ENCODE measurements at places on chromosomes 11 and 22. TPM values are rescaled to one million over a fixed set of nuclear protein-coding genes. Genes with fewer than 3 reads are reported as not detected.

IGLL5 gene
- total RNA-seq = not detected

ZP1 gene
- 0.05 TPM for total RNA-seq

PHOX2A gene
- total RNA-seq = not detected

ARHGAP42 gene
- total RNA-seq = 15.8 TPM

ZFPL1 gene
- 65.5 TPM for total RNA-seq

C11orf86 gene
- total RNA-seq = not detected

PIWIL4 gene
- 3.2 TPM for total RNA-seq

CLTCL1 gene
- total RNA-seq = 3.4 TPM

KRTAP5-8 gene
- total RNA-seq = not detected

NPAS4 gene
- not detected for total RNA-seq

RAD9A gene
- total RNA-seq = 15.0 TPM

LRP4 gene
- 0.81 TPM for total RNA-seq

MAPK8IP2 gene
- total RNA-seq = 10.8 TPM

TRIM51 gene
- not detected for total RNA-seq

EMID1 gene
- 0.24 TPM for total RNA-seq

OR5B21 gene
- not detected for total RNA-seq

RAB38 gene
- total RNA-seq = not detected

RIBC2 gene
- not detected for total RNA-seq

MIOX gene
- not detected for total RNA-seq

OLFML1 gene
- 0.96 TPM for total RNA-seq

TEX54 gene
- not detected for total RNA-seq

TESMIN gene
- not detected for total RNA-seq

CARD10 gene
- total RNA-seq = 20.4 TPM

SPTBN2 gene
- 31.6 TPM for total RNA-seq

ISX gene
- not detected for total RNA-seq

MS4A3 gene
- not detected for total RNA-seq

IRF7 gene
- 6.4 TPM for total RNA-seq

EHBP1L1 gene
- 83.3 TPM for total RNA-seq

All from A172 (cell line).